Testis (tissue), 5 donors: ENCODE measurements at places on chromosomes 16 and 17. TPM values are rescaled to one million over a fixed set of nuclear protein-coding genes. Genes with fewer than 3 reads are reported as not detected.

GRCh38 chr17:36089339-36089865 lies 541 bp downstream of the CCL3 start:
- H3K4me3 ChIP-seq, result no peak overlapping the region
- H3K27me3 ChIP-seq, result no peaks in the 10 kb centered on the region
- H3K4me1 ChIP-seq, result no peaks in the 10 kb centered on the region
- H3K36me3 ChIP-seq, result no peaks in the 10 kb centered on the region

DNA sequence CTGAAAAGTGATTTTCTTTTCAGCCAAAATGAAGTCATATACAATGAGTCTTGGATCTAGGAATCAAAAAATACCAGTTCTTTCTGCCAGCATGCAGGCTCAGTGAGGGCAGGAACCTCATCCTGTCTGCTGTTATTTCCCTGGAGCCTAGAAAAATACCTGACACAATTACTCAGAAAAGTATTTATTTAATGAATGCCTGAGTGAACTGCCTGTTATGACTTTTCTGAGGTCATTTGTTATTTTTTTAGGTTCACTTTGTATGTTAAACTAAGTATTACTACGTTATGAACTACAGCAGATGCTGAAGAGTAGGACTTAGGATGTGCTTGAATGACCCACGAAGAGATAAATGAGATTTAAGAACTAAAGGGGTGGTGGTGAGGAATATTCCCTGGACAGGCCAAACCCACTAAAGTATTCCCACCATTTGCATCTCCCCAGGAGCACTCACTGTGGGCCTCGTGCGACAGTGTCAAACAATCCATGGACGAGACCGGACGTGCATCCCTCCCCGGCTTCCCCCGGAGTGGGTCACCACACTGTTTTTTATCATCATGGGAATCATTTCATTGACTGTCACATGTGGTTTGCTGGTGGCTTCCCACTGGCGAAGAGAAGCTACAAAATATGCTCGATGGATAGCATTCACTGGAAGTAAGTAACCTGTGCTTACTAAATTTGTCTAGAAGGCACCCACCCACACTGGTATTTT lies 17.1 kb upstream of the VWA3A start:
- H3K4me3 ChIP-seq, result no peak overlapping the region
- no peaks in the 10 kb centered on the region for H3K36me3 ChIP-seq
- H3K4me1 ChIP-seq, result peaks cover 22% of the 10 kb centered on the region
- H3K27ac ChIP-seq, result no peak overlapping the region
- no peak for DNase-seq

- no peaks in the 10 kb centered on the region for H3K27me3 ChIP-seq
Measured at GRCh38 chr17:70994194-70994593, 824.9 kb downstream of the KCNJ2 start.

GRCh38 chr17:45919136-45919535 lies 24.8 kb downstream of the MAPT start:
- no peak for DNase-seq
- no peaks in the 10 kb centered on the region for H3K4me1 ChIP-seq
- H3K36me3 ChIP-seq, result no peaks in the 10 kb centered on the region
- H3K27me3 ChIP-seq, result no peaks in the 10 kb centered on the region
- H3K4me3 ChIP-seq, result no peak overlapping the region

DNA sequence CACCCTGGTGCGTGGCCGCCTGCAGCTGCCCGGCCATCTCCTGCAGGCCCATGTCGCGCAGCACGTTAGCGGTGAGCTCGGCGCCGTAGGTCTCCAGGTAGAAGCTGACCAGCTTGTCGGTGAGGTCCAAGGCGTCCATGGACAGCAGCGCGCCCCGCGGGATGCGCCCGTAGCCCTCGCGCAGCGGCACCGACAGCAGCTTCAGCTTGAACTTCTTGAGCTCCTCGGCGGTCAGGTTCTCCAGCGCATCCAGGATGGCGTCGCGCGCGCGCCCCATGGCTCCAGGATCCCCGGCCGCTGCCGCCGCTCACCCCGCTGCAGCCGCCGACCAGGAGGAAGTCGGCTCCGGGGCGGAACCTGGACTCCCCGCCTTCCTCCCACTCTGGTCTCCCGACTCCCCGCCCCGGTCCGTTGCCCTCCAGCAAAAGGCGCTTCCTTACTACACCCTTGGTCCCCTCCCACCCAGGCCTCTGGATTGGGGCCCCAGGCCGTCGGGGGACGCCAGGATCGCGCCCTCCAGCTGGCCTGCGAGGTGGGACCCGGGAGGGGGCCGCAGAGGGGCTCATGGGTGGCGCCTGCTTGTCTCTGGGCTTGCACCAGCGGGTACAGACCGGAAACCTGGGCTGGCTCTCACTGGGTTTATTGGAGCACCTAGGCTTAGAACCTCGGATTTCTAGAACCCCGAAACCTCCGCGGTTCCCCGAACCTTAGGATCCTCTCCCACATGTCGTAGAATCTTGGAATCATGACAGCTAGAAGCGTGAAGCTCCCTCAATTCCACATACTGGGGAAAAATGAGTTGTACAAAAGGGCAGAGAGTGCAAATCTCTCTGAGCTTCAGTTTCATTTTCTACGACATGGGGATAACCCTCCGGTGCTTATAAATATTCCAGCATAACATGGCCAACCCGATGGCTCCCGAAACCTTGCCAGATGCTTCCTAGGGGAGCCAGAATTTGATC lies at the start of gene PYCARD:
Gene PYCARD, minus strand, starts transcription at position 347 of the 962 bp plus-strand sequence. Its CDS starts 70 bp downstream, at position 277.
- no peaks in the 10 kb centered on the region for H3K36me3 ChIP-seq
- H3K27ac ChIP-seq, result no peak within 1 kb of the TSS
- H3K27me3 ChIP-seq, result no peaks in the 10 kb centered on the region

- no peaks in the 10 kb centered on the region for H3K4me1 ChIP-seq
- H3K27ac ChIP-seq, result no peak overlapping the region
- H3K4me3 ChIP-seq, result no peak overlapping the region
- no peaks in the 10 kb centered on the region for H3K27me3 ChIP-seq
Measured at GRCh38 chr17:73011016-73011486, 81.4 kb downstream of the SLC39A11 start.

DNA sequence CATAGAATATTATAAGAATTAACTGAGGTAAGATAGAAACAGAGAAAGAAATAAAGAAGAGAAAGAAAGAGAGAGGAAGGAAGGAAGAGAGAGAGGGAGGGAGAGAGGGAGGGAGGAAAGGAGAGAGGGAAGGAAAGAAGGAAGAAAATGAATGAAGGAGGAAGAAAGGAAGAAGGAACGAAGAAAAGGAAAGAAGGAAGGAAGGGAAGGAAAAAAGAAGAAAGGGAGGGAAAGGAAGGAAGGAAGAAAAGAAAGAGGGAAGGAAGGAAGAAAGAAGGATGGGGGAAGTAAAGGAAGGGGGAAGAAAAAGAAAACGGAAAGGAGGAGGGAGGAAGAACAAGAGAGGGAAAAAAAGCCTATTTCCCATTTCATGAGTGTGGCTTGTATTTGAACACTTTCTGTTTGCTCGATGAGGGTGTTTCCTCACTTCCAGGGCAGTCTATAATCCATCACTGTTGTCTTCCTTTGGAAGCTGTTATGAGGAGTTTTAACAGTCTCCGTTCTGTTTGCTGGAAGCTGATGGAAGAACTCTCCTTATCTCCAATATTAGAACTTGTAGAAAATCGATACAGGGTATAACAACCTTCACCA lies 402.4 kb downstream of the TMEM114 start:
- H3K27ac ChIP-seq, result no peak overlapping the region
- H3K36me3 ChIP-seq, result no peaks in the 10 kb centered on the region
- H3K27me3 ChIP-seq, result no peaks in the 10 kb centered on the region
- H3K4me3 ChIP-seq, result no peak overlapping the region

GRCh38 chr17:69492410-69493071 lies 78.0 kb downstream of the MAP2K6 start:
- DNase-seq, result no peak
- no peaks in the 10 kb centered on the region for H3K4me1 ChIP-seq
- no peaks in the 10 kb centered on the region for H3K36me3 ChIP-seq
- no peak overlapping the region for H3K27ac ChIP-seq

- H3K4me1 ChIP-seq, result no peaks in the 10 kb centered on the region
- no peak for DNase-seq
- no peak overlapping the region for H3K4me3 ChIP-seq
- no peak overlapping the region for H3K27ac ChIP-seq
Measured at GRCh38 chr16:2280981-2281542, 13.1 kb upstream of the RNPS1 start.

DNA sequence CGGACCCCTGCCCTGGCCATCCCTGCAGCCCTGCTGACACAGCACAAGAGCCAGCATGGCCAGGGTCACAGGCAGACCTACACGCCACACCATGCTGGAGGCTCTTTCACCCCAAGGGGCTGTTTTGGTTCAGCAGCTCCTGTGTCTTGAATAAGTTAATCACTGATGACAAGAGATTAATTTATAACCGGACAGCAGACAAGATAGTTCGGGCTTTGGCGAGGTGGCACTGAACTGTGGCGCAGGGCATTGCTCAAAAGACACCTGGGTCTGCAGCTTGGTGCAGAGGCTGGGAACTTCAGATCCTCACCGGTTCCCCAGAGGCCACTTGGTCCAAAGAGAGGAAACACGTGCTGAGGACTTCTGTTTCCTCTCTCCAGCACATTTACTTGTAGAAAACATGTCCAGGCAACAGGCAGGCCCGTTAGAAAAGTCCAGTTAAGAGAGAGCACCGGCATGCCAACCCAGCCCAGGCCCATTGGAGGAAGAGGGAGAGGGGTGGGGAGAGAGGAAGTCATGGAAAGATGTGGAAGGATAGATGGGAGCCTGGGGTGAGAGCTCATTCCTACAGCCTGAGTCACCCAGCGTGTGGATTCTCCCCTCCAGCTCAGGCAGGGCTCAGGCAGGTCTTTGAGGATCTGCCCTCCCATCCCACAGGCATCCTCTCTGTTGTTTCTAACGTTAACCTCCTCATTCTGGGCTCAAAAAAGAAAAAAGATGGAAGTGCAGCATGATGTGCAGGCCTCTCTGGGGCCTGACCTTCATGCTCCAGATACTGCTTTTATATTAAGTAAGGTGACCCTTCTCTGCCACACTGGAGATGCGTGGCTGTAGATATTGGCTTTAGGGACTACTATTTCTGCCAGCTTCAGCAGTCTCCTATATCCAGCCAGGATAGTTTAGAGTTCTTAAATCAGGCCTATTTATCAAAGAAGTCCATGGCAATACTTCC lies 80.0 kb upstream of the HNF1B start:
- H3K27ac ChIP-seq, result no peak overlapping the region
- no peaks in the 10 kb centered on the region for H3K4me1 ChIP-seq
- no peak overlapping the region for H3K4me3 ChIP-seq
- H3K36me3 ChIP-seq, result no peaks in the 10 kb centered on the region
- H3K27me3 ChIP-seq, result no peaks in the 10 kb centered on the region
- DNase-seq, result no peak

- H3K4me1 ChIP-seq, result peaks cover 9% of the 10 kb centered on the region
- DNase-seq, result no peak
Measured at GRCh38 chr17:50420419-50421112, 5.5 kb upstream of the ACSF2 start.

GRCh38 chr17:14481664-14482063 lies 180.8 kb downstream of the HS3ST3B1 start:
- H3K27ac ChIP-seq, result no peak overlapping the region
- DNase-seq, result no peak
- H3K36me3 ChIP-seq, result no peaks in the 10 kb centered on the region

DNA sequence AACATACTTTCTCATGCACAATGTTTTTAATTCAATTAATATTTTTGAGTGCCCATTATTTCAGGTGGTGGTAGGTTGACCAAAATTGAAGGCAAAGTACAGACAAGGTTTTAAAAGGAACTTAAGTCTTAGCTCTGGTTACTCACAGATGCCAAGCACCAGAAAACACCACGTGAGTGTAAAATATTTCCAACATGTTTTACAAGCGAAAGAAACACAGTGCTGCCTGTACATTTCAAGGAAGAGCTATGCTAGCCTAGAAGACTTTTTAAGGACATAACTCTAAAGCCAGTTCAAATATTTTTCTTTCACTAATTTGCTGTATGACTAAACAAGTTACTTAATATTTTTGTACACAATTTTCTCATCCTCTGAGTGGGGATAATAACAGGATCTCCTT lies 736.4 kb upstream of the GOT2 start:
- H3K36me3 ChIP-seq, result no peaks in the 10 kb centered on the region
- H3K27ac ChIP-seq, result no peak overlapping the region
- H3K4me1 ChIP-seq, result no peaks in the 10 kb centered on the region

DNA sequence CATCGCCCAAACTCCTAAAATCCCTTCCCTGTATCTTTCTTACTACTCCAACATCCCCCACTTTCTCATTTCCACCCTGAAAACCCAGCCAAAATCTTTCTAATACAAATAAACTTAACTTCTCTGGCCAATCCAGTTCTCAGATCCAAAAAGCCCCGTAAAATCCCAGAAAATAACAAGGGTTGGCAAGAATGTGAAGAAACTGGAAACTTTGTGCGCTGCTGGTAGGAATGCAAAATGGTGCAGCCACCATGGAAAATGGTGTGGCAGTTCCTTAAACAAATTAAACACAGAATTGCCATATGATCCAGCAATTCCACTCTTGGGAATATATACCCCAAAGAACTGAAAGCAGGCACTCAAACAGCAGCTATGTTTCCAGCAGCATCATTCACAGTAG lies 24.1 kb downstream of the LRRC75A start:
- no peak overlapping the region for H3K4me3 ChIP-seq
- H3K36me3 ChIP-seq, result no peaks in the 10 kb centered on the region
- no peak for DNase-seq

- no peaks in the 10 kb centered on the region for H3K36me3 ChIP-seq
- no peak for DNase-seq
- peak overlapping the region; percentile 73 for H3K4me3 ChIP-seq
- no peaks in the 10 kb centered on the region for H3K27me3 ChIP-seq
- H3K27ac ChIP-seq, result peak overlapping the region; percentile 97
Measured at GRCh38 chr16:228151-228851, 948 bp downstream of the LUC7L start.

DNA sequence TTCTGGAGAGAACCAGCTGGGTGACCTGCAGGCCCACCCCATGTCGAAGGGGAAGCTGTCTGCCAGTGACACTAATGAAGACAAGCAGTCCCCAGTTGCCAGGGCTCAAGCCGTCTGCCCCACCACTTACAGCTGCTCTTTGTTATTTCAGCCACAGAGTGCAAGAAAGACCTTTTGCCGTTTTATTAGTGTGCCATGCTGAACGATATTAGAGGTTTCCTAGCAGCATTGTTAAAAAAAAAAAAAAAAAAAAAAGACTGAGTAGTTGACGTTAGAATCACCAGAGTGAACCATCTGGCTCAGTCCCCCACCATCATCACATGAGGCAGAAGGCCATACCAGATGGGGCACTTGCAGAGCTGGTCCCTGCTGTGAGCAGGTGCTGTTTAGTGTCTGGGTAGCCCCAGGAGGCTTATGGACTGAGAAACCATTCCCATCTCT lies 26.5 kb upstream of the SLC39A11 start:
- H3K27ac ChIP-seq, result no peak overlapping the region
- H3K27me3 ChIP-seq, result no peaks in the 10 kb centered on the region

DNA sequence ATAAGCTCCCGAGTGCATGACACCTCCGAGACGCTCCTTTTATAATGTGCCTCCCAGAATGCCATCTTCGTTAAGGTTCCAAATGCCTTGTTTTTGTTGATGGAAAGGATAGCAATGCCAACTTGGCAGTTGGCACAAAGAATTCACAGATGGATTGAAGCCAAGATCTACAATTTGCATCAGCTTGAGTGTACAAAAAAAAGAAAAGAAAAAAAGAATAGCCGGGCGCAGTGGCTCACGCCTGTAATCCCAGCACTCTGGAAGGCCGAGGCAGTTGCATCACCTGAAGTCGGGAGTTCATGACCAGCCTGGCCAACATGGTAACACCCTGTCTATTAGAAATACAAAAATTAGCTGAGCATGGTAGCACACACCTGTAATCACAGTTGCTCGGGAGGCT lies 7.6 kb downstream of the TBC1D16 start:
- no peak for DNase-seq
- peaks cover 9% of the 10 kb centered on the region for H3K4me1 ChIP-seq
- no peak overlapping the region for H3K27ac ChIP-seq
- no peaks in the 10 kb centered on the region for H3K27me3 ChIP-seq
- no peaks in the 10 kb centered on the region for H3K36me3 ChIP-seq
- H3K4me3 ChIP-seq, result no peak overlapping the region

NLRC3 gene
- 0.76 TPM for polyA plus RNA-seq

CALB2 gene
- 53.2 TPM for polyA plus RNA-seq

P2RX5 gene
- polyA plus RNA-seq, result 3.7 TPM

PGAP3 gene
- polyA plus RNA-seq, result 21.1 TPM

NPIPA3 gene
- 1.9 TPM for polyA plus RNA-seq

KCNH4 gene
- polyA plus RNA-seq, result 0.42 TPM
